Fibroblast of skin of left biceps (primary cell): ENCODE measurements at places on chromosomes 7 and 10.

- DNase-seq: no peak
Measured at GRCh38 chr7:143390104-143390772, 9.1 kb downstream of the ZYX start.

DNA sequence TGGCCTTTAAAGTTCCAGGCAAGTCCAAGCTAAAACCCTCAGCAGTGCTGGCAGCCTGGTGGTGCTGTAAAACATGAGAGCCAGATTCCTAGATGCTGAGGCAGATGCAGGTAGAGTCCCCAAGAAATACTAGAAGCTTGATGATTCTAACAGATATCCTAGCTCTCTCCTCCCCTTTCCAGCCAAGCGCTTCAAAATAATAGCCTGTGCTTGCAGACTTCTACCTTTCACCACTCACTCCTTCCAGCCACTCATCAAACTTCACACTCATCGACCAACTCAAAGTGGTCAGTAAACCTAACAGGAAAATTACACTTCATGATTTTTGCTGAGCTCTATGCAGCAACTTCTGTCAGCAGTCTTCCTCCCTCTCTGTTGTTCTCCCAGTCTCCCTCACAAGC, 50.2 kb downstream of the LMBR1 start:
- DNase-seq: no peak

- no peak for DNase-seq
Measured at GRCh38 chr7:117902314-117902889, 29.2 kb upstream of the CTTNBP2 start.

- no peak for DNase-seq
Measured at GRCh38 chr7:117818232-117818631, 55.0 kb downstream of the CTTNBP2 start.

- DNase-seq: no peak
Measured at GRCh38 chr7:75040512-75040911, 33.1 kb downstream of the RCC1L start.

DNA sequence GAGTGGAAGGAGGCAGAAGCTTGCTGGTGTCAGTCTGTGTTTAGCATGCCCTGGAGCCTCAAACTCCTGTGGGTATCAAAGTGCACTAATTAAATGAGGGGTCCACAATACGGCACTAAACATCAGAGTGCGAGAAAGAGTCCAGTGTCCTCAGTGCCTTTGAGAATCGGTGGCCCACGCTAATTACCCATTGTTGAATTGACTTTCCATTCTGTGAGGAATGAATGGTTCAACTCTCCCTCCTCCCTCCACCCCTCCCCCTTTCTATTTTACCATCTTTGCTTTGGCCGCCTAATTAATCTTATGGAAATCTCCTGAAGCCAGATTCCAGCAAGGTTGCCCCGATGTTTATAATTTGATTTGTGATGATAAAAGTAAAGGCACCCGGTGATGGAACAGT, 217.8 kb downstream of the TFEC start:
- DNase-seq: no peak

- no peak for DNase-seq
Measured at GRCh38 chr7:44960011-44960580, 18.7 kb downstream of the MYO1G start.

- no peak for DNase-seq
Measured at GRCh38 chr10:27537166-27537565, 33.1 kb downstream of the RAB18 start.

DNA sequence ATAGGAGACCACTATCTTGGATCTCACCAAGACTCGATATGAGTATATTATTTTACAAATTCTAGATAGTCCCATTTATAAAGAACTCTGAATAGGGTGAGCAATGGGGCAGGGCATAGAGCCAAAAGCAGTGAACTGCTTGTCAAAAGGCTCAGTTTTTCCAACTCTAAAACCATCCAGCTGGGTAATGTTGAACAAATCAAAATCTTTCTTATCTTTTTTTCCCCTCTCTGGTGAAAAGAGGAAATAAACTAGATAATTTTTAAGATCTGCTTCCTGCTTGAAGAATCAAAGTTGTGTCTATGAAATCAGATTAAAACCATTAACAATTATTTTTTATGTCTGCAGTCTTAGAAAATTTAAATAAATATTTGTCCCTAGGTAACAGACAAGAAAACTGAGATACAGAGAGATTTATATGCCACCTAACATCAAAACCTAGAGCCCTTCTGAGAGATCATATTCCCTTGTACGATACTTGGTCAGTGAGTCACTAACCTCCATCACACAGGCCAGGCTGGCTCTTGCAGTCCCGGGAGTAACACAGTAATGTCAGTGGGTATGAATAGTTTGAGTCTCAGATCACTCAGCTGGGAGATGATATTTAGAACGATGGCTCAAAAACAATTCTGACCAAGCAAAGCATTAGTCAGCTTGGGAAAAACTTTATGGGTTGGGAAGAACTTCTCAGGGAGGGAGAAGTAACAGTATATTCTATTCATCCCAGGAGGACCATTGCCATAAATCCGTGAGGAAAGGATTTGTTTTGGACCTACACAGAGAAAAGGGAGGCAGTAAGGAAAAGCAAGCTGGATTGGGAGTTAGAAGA, 178.8 kb downstream of the REEP3 start:
- peak; percentile 94 for DNase-seq

- DNase-seq: no peak
Measured at GRCh38 chr7:114531326-114531725, 116.7 kb downstream of the FOXP2 start.
